ENCODE measurements at places on chromosomes 1 and 21. TPM values are rescaled to one million over a fixed set of nuclear protein-coding genes. Genes with fewer than 3 reads are reported as not detected.

- no peak for DNase-seq
Observed at GRCh38 chr1:183296782-183297181, 110.7 kb downstream of the LAMC2 start.

- no peak for DNase-seq
Observed at GRCh38 chr1:165576536-165576935, 32.7 kb downstream of the LRRC52 start.

DNA sequence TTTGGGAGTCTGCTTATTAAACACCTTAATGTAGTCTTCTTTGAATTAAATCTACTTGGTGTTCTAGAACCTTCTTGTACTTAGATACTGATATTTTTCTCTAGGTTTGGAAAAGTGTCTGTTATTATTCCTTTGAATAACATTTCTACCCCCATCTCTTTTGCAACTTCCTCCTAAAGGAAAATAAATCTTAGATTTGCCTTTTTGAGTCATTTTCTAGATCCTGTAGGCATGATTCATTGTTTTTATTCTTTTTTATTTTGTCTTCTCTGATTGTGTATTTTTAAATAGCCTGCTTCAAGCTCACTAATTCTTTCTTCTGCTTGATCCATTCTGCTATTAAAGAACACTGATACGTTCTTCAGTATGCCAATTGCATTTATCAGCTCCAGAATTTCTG is 155.9 kb upstream of the NEGR1 start:
- DNase-seq = no peak

DNA sequence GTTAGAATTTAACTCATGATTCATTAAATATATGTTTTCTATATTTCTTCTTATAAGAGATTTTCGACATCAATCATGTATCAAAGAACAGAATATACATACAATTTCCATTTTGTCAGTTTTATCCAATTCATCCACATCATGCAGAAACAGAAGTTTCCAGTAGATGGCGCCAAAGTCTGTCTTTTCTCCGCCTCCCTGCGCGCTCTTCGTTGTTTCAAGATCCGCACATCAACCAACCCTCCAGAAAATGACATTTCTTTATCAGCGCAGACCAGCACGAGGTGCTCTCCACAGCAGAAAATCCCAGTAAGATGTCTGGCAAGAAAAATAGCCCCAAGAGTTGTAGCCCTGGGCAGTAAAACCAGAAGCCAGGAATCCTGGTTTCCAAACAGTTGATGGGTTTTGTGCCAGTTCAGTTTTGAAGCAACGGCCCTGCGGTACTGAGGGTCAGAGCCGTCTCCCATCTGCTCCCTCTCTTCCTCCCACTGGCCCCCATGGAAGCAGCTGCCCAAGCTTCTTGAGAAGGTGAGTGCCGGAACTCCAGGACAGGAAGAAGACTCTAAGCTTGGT is 38.6 kb upstream of the GPR137B start:
- peak; percentile 44 for DNase-seq

DNA sequence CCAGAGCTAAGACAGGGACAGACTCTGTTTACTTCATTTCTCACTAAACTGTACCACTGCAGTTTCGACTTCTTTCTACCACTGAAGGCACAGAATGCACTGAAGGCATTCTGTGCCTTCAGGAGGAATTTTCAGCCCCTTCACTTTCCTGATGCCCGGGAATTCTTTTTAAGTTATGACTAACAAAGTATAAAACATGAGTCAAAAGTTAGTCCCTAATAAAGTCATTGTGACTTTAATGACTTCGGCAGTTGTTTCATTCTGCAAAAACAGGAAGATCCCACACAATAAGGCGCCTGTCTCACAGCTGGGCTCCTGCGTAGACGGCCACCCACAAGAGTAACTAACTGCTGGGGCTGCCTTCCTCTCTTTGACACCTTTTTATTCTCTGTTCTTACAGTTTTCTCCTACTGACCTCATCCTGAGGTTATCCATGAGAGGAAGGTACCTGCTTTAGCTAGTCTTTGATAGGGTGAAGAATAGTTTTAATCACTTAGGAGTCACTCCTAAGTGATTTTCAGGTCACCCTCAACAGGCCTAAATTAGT is 183.9 kb upstream of the SGIP1 start:
- DNase-seq = no peak

- DNase-seq = no peak
Observed at GRCh38 chr1:22428672-22429071, 23.0 kb upstream of the ZBTB40 start.

GRCh38 chr1:229514578-229515275 is 6.6 kb upstream of the NUP133 start:
- no peak for DNase-seq

DNA sequence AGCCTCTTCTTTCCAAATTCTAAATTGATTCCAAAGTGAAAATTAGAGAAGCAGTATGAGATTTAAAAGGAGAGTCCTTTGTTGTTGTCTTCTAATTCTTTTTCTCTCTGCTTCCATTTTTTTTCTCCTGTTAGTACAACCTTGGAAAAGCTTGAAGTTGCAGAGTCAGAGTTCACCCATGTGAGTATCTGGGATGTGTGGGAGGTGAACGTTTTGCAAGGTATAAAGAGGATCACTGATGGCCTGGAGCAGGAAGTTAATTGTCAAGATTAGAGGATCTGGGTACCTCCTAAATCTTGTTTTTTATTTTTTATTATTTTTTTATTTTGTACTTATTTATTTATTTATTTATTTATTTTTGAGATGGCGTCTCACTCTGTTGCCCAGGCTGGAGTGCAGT is 7.7 kb upstream of the PSMD4 start:
- no peak for DNase-seq

DNA sequence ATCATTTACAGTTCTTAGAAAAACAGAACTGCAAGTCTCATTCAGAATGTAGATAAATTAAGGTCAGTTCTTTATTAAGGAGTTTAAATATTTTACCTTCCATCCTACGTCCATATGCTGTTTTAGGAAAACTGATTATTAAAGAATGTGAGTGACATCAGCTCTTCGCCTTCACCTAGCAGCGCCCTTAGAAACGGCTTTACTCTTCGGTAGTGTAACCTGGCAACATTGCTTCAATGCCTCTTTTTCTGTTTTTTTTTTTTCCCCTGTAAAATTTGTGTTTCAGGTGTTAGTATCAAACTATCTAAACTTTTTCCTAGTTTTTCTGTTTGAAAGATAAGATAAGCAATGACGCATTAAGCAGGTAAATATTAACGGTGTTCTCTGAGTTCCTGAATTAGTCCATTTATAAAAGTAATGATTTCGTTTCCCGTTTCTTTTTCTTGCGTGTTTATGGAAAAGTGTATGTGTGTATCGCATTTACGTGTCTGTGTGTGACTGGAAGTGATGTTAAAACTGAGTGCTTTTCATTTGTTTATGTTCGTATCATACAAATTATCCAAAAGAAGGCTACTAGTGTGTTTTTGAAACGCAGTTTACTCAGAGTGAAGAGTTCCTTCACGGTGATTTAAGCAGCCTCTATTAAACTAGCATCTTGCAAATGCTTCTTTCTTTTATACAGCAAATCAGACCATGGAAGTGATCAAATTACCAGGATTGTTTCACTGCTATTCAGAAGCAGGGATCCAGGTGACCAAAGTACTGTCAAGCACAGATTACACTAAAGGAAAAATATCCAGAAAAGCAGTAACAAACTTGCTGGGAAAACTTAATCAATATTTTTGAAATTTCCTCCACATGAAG is 139.0 kb downstream of the SDCCAG8 start:
- no peak for DNase-seq

GRCh38 chr1:228748029-228748428 is 12.8 kb downstream of the RHOU start:
- no peak for DNase-seq

GRCh38 chr1:15756143-15757015 is 2.2 kb upstream of the FBLIM1 start:
- no peak for DNase-seq

CD58 gene
- polyA plus RNA-seq = 15.0 TPM

LRP8 gene
- polyA plus RNA-seq = 6.4 TPM

TCEA3 gene
- polyA plus RNA-seq = 58.3 TPM

ATAD3C gene
- polyA plus RNA-seq = 3.1 TPM

SELE gene
- 0.43 TPM for polyA plus RNA-seq

KIAA0040 gene
- polyA plus RNA-seq = 17.8 TPM
